ENCODE measurements at places on chromosomes 5 and 9.
A peak's percentile ranks its signal among the peaks of the same experiment; 100 is the strongest.

DNA sequence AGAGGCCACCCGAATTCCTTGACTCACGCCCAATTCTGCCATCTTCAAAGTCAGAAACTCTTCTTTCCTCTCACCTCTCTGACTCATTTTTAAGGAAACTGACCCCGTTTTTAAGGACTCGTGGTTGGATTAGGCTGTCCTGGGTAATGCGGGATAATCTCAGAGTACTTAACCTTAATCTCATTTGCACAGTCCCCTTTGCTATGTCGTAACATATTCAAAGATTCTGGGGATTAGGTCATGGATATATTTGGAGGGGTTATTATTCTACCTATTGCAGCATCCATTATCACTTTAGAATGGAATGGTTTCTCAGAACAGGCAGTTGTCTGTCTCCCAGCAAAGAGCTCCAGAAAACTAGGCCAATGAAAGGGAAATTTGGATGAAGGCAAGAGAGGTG lies 80.8 kb upstream of the IL12B start:
- no peak for DNase-seq

DNA sequence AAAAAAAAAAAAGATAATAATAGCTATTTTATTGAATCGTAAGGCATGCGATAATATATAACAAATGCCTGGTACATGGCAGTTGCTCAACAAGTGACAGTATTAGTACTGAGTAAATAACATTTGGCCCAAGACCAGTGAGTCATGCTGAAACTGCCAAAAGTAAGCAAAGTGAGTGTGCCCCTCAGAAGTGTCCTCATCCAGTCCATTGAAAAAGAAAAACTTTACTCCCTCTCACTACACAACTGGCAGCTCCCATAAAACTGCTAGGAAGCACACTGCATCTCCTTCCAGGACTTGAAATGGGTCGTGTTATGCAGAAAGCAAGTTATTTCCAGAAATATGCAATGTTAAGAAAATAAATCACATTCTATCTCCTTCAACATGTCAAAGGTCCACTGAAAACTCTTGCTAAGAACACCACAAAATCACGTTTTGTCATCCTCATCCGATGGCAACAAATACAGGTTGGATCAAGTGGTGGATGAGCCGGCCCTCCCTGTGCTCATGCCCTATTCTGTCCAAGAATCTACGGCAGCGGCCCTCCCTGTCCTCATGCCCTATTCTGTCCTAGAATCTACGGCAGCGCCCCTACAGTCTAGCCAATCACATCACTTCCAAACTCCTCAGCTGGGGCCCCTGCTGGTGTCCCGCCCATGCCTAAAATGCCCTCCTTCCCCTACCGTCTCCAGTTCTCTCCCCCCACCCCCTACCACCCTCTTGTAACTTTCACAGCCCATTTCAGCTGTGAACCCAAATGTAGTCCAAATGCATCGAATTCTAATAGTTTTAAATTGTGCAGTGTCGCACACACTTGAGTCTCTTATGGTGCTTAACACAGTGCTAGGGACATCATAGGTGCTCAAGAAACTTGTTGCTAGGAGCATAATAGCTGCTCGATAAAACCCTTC lies 12.5 kb downstream of the PTCH1 start:
- DNase-seq, result no peak

GRCh38 chr5:164235300-164235891 lies 730.0 kb downstream of the MAT2B start:
- DNase-seq, result peak; percentile 86

DNA sequence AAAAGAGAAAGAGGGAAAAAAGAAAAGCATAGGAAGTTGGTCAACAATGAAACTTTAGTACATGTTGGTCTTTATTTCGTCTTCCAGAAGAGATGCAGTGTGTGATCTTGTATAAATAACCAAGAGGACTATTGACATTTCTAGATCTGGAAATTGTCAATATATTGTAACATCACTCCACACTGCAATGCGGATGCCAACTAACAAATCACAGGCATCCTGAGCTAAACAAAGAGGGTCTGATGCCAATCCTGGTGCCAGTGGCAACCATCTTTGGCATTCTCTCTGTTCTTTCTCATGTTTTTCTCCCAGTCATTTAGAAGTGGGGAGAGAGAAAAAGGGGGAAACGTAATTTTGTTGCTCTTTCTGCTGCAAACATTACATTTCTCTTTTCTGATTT lies 9.7 kb downstream of the NFIB start:
- no peak for DNase-seq

- DNase-seq, result no peak
These were observed 150.9 kb upstream of the LHFPL2 start for GRCh38 chr5:78799266-78800017.

Measured in HS-27A (cell line).